ENCODE measurements at places on chromosomes 2 and 18.

DNA sequence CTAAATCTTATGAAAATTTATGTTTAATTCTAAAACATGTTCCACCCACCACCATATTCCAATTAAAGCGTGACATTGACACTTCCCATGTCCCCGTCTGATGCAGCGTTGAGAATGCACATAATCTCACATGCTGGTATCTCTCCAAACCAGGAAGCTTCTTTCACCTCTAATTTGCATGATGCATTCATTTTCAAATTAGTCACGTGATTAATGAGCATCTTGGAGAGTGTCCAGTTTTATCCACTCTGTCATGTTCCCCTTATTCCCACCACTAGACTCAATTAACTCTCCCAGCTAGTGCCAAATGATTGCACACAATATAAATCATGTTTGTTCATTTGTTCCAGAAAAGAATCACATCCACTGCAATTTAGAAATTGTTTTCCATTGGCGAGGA is 105.8 kb downstream of the RIT2 start:
- no peak for DNase-seq

DNA sequence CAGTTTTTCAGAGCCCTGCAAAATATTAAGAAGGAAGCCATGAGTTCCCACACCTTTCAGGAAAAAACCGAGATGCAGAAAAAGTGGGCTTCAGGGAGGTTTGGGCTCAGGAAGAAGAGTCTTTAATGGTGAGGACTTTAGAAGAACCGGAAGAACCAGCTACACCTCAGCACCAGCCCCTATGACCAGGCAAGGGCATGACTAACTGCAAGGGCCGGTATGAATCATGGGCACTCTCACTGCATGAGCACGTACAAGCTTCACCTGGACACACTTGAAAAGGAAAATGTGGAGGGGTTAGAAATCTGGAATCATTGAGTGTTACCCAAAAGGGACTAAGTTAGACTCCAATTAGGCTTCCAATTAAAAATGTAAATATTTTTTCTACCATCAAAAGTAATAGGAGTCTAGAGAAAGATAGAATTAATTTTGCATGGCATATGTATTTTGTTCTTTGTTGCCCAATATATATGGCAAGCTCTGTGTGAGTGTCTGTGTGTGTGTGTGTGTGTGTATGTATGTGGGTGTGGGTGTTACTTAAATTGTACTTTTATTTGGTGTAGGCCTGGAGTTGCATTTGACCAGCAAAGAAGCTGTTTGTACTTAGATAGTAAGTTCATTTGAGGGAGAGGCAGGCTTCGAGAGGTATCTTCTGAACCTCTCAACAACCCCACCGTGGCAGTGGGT is 66.5 kb upstream of the THUMPD2 start:
- DNase-seq, result no peak

- DNase-seq, result no peak
These were observed 210.5 kb downstream of the ANAPC1 start for GRCh38 chr2:111673526-111673925.

GRCh38 chr2:160372010-160372356 is 121.6 kb downstream of the RBMS1 start:
- DNase-seq, result no peak

GRCh38 chr2:20594957-20595356 is 55.9 kb downstream of the HS1BP3 start:
- DNase-seq, result no peak

DNA sequence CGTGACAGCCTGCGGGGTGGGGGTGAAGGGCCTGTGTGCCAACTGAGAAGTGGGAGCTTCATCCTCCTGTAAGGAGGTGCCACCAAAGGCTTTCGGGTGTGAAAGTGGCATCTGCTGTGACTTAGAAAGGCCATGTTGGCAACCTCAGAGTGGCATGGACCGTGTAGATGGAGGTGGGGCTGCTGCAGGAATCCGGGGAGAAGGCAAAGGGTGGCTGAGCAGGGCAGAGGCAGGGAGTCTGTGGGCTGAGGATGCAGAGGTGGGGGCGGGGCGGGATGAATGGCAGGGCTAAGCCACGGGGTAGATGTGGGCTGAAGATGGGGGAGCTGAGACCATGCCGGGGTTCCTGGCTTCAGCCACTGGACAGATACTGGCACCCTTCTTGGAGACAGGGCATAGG is 28.2 kb downstream of the TOGARAM2 start:
- DNase-seq, result no peak

DNA sequence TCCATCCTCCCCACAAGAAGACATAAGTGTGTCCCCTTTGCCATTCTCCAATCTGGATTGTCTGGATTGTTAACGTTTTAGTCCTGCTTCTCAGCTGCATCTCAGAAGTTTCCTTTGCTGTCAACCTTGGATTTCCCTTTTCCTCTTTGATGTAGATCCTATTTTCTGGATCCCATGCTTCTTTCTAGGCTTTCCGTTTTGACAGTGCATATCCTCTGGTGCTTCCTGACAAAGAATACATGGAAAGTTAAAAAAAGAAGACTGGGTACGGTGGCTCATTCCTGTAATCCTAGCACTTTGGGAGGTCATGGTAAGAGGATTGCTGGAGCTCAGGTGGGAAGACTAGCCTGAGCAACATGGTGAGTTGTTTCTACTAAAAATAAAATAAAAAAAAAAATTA is 26.8 kb downstream of the ABI2 start:
- DNase-seq, result no peak

DNA sequence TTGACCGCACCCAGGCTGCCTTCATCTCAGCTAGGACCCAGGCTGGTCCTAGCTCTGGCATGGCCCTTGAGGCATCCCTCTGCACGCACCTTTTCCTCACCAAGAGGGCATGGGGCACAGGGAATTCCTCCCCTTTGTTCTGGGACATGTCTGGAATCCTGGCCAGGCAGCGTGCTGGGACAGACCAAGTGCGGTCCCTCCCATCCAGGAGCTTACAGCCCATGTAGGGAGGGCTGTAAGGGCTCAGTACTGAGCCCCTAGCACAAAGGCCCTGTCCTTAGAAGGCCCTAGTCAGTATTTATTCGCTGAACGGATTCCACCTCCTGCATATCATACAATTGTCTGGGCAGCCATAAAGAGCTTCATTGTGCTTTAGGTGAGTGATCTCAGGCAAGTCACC is 3.0 kb downstream of the TMEM37 start:
- DNase-seq, result no peak

- no peak for DNase-seq
These were observed 76.8 kb downstream of the PPP1R1C start for GRCh38 chr2:182062329-182062972.

DNA sequence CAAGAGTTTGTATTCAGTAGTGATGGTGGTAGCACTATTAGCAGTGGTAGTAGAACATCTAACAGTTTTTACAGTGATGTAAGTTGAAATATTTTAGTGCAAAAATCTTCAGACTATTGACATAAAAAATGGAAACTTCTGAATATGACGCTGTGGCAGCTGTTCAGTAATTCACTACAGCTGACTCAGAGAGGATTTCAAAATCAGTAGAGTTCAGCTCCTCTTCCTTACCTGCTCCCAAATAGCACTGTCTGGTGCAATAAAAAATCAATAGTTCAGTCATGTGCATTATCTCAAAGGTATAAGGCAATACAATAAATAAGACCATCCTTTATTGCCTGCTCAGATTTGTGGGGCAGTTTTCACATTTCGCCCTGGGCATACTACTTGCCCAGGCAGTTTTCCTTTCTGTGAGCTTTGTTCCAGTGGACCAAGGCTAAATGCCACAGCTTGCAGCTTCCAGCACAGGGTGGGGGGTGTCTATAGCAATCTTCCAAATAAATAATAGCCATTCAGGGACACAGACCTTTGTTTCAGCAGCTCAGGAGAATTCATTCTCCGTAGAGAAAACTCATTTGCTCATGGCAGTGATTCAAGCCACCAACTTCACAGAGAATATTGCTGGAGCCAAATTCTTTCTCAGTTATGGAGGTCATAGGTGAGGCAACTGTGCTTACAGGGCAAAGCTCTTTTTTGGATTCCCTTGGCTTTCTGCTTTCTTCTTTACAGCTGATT is 33.9 kb upstream of the GORASP2 start:
- no peak for DNase-seq

All from neural crest cell (in vitro differentiated cells).